ENCODE measurements at places on chromosomes 3 and 15.

GRCh38 chr3:149339931-149340309 is 6.5 kb upstream of the TM4SF18 start:
- DNase-seq = no peak

GRCh38 chr3:87311309-87311708 is 34.9 kb upstream of the POU1F1 start:
- no peak for DNase-seq

DNA sequence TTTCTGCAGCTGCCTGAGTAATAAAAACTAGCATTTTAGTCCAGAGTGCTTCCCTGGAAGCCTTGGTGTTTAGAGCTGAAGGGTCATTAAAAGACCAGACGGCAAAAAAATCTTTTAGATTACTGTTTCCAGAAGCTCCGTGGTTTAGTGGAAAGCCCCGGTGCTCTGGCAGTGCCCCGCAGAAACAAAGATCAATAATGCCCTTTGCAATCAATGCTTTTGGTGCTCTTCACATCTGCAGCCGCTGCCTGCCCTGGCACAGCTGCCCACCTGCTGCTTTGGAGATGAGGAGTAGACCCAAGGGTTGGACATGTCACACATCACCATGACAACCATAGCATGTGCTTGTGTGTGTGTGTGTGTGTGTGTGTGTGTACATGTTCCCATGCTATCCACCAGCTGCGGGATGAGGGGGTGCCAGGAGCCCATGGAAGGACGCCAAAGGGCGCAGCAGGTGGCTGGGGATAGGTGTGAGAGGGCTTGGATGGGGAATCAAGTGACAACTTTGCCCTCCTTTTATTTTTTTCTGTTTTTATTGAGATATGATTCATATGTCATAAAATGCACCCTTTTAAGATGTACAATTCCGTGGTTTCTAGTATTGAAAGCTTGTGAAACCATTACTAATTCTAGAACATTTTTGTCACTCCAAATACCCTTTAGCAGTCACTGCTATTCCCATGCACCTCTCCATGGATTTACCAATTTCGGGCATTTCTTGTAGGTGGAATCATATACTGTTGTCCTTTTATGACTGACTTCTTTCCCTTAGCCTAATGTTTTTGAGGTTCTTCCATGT is 75.7 kb upstream of the KLHL25 start:
- DNase-seq = no peak

DNA sequence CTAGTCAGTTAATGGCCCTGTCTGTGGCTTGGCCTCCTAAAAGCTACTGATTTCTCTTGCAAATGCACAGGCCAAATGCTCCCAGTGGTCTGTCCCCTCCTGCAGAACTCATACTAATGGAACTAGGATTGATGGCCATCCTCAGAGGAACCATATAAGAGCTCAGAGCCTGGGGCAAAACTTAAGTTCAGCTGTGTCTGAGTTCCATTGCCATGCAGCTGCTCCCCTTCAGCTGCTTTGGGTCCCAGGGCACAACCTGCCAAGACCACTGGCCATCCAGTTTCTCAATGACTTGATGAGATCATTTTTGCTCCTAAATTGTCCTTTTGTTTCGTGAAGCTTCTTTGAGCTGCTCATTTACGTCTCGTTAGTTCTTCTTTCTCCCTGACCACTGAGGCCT is 529.5 kb upstream of the TBL1XR1 start:
- DNase-seq = no peak

DNA sequence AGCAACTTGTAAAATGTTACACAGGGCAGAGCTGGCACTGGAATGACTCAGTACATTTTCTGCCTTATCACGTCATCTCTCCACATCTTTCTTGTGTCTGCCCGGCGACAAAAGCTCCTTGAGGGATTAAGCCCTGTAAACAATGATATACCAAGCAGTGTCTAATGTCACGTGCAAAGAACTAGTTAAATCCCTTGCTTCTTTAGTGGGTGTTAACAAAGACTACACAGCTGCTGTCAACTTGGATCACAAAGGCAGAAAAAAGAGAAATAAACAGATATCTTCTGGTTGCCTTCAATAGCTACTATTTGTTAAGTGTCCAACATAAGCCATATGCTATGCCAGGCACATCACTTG is 48.1 kb upstream of the FRMD4B start:
- no peak for DNase-seq

- no peak for DNase-seq
These were observed 29.8 kb upstream of the RPL29 start for GRCh38 chr3:52025453-52025852.

- DNase-seq = no peak
These were observed 66.9 kb upstream of the MYO5C start for GRCh38 chr15:52362497-52362896.

- DNase-seq = no peak
These were observed 35.9 kb downstream of the CFAP91 start for GRCh38 chr3:119738741-119739140.

DNA sequence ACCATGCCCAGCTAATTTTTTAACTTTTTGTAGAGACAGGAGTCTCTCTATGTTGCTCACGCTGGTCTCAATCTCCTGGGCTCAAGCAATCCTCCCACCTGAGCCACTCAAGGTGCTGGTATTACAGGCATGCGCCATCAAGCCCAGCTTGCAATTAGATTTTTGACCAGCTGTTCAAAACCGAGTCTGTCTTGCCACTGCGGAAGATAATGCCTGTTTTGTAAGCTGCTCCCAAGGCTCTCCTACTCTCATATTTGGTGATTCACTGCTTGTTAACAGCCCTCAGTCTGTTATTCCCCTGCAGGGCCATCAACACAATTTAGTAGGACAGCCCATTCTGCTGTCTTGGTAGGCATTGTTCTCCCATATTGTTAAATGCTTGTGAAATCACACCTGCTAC is 17.8 kb upstream of the MCCC1 start:
- no peak for DNase-seq

- no peak for DNase-seq
These were observed 62.8 kb upstream of the C3orf80 start for GRCh38 chr3:160162440-160162839.

DNA sequence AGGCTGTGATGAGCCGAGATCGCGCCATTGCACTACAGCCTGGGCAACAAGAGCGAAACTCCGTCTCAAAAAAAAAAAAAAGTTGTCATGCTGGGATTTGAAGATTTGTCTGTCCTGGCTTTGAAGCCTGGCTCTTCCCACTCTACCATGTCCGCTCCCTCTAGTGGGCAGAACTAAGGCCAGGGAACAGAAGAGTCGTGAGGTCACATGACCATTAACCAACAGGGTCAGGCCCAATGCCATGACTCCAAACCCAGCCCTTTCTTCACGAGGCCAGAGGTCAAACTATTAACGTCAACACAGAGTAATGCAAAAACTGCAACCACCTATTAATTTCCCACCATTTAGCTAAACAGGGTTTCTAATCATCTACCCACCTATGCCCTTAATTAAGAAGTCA is 212.1 kb downstream of the ADAMTS17 start:
- no peak for DNase-seq

DNA sequence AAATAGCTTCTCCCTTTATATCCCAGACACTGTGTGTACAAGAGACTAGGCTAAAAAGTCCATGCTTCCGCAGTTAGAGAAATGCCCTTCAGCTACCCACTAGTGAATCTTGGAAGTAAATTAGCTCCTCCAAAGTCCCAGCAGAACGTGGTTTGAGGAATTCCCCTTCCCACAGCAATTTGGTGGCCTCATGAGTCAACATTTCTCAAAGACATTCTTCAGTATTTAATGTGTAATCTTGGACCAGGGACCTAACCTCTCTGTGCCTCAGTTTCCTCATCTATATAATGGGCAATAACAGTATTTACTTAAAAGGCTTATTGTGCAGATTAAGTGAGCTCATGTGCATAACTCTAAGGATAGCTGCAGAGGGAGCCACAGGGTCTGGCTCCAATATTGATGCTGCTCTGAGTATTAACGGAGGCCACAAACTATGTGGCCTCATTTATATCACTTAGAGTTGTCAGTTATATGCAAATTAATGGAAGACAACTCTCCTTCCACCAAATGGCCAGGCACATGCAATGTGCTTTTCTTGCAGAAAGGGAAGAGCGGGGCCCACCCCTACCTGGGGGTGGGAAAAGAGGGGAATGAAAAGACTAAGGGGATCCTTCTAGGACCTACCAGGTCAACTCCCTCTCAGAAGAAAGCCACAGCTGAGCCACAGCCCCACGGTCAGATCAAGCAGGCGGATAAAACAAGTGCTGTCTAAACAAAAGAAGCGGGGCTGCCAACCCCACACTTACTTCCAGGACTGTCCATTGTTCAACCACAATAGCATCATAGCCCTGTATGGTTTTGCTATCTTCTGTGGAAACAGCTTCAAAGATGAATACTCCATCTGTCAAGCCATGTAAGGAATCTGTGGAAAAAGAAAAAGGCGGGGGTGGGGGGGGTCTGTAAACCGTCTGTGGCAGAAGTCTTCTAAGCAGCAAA is 92.4 kb downstream of the OXNAD1 start:
- no peak for DNase-seq

GRCh38 chr3:66475386-66476020 is 25.3 kb downstream of the LRIG1 start:
- no peak for DNase-seq

DNA sequence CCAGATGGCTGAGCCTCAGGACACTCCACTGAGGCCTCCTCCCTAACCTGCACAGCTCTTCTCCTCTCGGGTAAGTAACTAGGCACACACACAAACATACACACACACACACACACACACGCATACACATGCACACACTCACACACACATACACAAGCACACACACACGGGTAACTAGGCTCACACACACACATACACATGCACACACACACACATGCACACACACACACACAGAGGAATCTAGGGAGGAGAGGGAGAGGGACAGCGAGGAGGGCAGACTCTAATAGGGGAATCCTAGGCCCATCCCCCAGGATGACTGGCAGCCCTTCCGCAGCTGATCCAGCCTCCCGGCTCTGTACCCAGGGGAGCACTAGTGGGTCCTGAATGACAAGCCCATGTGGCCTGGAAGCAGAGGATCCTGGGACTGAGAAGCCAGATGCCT is 177.4 kb upstream of the LINGO1 start:
- no peak for DNase-seq

DNA sequence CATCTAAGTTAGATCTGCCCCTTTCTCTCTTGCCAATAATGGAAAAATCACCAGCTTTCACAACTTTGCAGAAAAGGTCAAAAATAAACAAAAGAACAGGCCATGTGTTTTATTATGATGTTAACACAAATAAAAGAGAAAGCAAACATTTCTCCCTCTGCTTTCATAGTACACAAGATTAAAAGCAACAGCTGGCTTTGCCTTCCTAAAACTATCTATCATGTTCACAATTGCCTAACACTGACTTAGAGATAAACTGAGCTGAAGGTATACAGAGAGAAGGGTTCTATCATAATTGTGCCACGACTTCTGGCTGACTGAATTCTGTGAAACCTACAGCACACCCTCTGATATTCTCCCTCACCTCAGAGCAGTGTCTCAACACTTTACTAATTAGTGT is 29.4 kb downstream of the AADAC start:
- no peak for DNase-seq

GRCh38 chr15:72319360-72319984 is 485 bp downstream of the CELF6 start:
- no peak for DNase-seq

DNA sequence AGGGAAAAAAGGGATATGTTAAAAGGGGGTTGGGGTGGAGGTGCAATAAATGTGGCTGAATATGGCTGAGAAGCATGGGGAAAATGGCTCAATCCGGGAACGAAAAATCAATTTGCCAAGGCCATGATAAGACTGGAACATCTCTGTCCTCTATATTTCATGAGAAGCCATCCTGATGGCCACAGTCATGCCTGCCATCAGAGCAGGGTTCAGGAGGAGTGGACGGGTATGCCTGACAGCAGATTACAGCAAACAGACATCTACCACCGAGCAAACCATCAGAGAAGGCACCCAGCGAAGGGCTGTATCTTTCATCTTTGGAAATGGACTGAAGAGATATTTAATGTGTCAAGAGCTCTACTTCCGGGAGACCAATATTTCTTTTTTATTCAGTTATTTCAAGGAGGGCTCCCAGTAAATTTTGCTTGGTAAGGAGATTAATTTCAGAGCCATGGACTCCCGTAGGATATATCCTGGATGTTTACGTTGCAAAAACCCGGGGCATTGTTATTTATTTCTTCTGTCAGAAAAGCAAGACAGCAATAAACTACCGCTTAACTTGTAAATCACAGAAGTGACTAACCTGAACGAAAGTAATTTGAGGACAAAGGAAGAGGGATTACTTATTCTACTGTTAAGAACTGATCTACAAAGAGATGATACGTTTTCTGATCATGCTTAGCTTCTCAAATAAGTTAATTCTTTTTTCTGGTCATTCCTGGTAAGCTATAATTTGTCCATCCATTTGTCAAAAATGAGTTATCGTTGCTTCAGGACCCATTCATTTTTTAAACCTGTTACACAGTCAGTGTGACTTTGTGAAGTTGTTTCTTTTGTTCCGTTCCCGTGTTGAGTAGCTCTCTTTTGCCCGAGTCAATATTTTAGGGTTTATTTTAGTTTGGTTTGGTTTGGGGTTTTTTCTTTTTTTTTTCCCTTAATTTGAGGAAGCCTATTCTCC is 80.6 kb upstream of the CHD2 start:
- no peak for DNase-seq

- no peak for DNase-seq
These were observed 114.3 kb downstream of the OXSM start for GRCh38 chr3:25904206-25904605.

DNA sequence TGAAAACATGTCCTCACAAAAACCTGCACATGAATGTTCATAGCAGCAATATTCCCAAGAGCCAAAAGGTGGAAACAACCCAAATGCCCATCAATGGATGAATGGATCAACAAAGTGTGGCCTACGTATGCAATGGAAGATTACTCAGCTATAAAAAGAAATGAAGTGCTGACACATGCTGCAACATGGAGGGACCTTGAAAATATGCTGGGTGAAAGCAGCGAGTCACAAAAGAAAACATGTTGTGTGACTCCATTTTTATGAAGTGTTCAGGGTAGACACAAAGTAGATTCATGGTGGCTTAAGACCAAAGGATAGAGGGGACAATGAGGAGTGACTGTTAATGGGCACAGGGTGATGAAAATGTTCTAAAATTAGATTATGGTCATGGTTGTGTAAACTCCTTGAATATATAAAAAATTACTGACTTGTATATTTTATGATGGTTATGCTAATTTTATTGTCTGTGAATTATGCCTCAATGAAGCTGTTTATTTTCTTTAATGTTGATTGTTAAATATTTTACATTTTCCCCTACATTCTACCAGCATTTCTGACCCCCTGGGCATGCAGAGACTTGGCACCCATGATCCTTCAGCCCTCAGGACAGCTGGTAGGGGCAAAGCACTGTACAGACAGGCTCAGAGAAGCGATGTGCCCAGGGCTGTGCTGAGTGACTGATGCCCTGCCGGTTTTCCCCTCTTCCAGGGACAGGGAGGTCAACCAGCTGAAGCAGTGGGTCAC is 37.8 kb downstream of the CFAP100 start:
- no peak for DNase-seq

DNA sequence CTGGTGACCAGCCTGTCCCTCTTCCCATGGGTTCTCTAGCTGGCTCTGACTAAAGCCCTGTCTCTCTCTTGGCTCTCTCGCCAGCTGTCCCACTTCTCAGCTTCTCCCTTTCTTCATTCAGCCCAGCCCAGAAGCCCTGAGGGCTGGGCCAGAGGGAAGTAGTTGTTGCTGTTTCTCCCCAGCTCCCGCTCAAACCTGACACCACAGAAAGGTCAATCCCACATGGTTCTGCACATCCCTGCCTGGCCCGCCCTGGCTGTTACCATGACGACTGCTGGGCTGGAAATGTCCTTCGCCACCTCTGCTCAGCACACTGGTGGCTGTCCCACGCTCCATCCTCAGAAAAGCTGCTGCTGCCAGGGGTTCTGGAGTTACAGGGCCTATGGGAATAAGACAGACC is 25.9 kb downstream of the CCDC32 start:
- DNase-seq = no peak

GRCh38 chr3:11508346-11509172 is 135.2 kb downstream of the VGLL4 start:
- DNase-seq = no peak

All from stimulated activated CD4-positive, alpha-beta T cell treated with anti-CD3 and anti-CD28 coated beads, Interleukin-1b, Interleukin-23, amount 100 ng/mL, for 1 hour (primary cell).